ENCODE measurements at places on chromosomes 12 and 14. TPM values are rescaled to one million over a fixed set of nuclear protein-coding genes. Genes with fewer than 3 reads are reported as not detected.

Gene KRT71
- total RNA-seq, result not detected

Gene HVCN1
- total RNA-seq, result not detected

Gene SPX
- total RNA-seq, result 203 TPM

Gene FAM90A1
- not detected for total RNA-seq

Gene CMA1
- not detected for total RNA-seq

Gene ACRBP
- total RNA-seq, result 0.30 TPM

Gene OR6C6
- total RNA-seq, result not detected

Gene OASL
- 0.47 TPM for total RNA-seq

Gene AKAP6
- 2.3 TPM for total RNA-seq

Gene RASAL1
- total RNA-seq, result not detected

- no peaks in the 10 kb centered on the region for H3K27me3 ChIP-seq
- DNase-seq, result peak; percentile 55
- peaks cover 6% of the 10 kb centered on the region for H3K36me3 ChIP-seq
- H3K4me3 ChIP-seq, result no peak overlapping the region
Measured at GRCh38 chr14:23539248-23540140, 12.1 kb downstream of the ZFHX2 start.

- DNase-seq, result peak; percentile 79
- peaks cover 11% of the 10 kb centered on the region for H3K4me1 ChIP-seq
- H3K27me3 ChIP-seq, result peaks cover 11% of the 10 kb centered on the region
Measured at GRCh38 chr12:6069437-6070093, 54.9 kb downstream of the VWF start.

DNA sequence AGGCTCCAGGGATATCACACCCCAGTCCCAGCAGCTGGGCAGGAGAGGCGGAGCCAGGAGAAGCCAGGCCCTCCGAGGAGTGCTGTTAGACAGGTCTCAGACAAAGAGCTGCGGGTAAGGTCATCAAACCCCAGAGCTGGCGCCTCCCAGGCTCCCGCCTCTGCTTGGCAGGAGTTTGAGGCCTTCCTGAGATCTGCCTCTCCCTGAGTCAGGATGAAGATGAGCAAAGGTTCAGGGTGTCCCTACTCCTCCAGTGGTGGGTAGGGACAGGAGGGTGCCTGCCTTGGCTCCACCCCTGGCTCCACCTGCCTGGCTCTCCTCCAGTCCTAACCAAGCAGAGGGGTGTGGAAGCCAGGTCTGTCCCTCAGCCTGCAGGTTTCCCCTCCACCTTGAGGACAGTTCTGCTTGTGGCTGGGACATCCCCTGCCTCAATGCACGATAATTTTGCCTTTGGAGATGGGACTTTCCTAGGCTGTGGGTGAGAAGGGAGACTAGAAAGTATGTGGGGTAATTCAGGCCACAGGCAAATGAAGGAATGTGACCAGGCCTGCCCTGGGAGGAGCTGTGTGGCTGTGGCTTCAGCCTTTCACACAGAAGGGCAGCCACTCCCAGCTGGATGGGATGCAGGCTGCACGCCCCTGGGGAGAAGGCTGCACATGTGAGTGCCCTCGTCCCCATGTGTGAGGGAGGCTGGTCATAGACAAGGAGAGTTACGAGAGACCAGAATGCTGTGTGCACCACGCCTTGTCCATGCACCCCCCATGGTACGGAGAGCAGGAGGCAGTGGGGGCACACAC lies 2.2 kb downstream of the PLEKHG6 start:
- no peaks in the 10 kb centered on the region for H3K27me3 ChIP-seq
- DNase-seq, result peak; percentile 84
- H3K36me3 ChIP-seq, result no peaks in the 10 kb centered on the region
- peak overlapping the region; percentile 24 for H3K4me3 ChIP-seq
- H3K27ac ChIP-seq, result peak overlapping the region; percentile 54

DNA sequence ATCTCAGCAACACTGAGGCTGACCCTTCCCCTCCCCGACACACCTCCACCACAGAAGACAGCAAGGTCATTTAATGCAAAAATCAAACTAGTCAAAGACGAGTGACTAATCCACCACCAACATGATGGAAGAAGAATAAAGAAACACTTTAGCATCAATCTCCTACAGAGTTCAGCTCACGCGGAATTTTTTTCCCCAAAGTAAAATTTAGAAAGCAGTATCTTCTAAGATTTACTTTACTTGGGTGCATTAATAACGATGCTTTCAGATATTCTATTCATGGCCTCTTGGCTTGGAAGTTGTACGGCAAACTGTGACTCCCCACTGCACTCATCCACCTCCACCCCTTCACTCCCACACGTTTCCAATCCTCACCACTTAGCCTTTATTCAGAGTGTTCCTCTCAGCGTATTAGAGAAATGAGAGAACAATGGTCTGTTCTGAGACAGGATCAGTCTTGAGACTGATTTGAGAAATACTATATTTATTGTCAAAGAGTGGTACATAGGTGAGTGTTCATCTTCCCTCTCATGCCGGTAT lies 1.9 kb downstream of the EGLN3 start:
- H3K4me3 ChIP-seq, result no peak overlapping the region
- no peaks in the 10 kb centered on the region for H3K36me3 ChIP-seq
- no peak overlapping the region for H3K27ac ChIP-seq
- H3K27me3 ChIP-seq, result peaks cover 18% of the 10 kb centered on the region
- H3K4me1 ChIP-seq, result no peaks in the 10 kb centered on the region
- DNase-seq, result no peak

DNA sequence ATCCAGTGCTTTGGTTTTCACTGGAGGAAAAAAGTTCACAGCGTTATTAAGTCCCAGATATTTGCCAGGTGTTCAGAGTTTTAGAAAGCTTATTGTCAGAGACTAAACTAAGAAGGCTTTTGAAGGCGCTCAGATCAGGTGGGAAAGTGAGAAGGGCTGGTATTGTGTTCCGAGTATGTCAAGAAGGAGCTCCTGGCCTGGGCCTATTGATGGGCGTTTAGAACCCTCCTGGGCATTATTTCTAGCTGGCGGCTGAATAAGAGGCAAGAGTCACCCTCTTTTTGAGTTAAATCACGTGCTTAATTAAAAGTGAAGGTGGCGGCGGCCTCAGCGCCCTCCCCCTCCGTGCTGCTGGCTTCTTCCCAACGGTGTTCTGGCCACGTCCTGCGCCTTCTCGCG lies 20.9 kb upstream of the GNS start:
- DNase-seq, result no peak
- no peaks in the 10 kb centered on the region for H3K36me3 ChIP-seq
- peaks cover 7% of the 10 kb centered on the region for H3K4me1 ChIP-seq
- H3K4me3 ChIP-seq, result peak overlapping the region; percentile 80

GRCh38 chr14:24935796-24936195 lies 114.2 kb downstream of the STXBP6 start:
- no peaks in the 10 kb centered on the region for H3K36me3 ChIP-seq
- H3K27me3 ChIP-seq, result no peaks in the 10 kb centered on the region
- DNase-seq, result no peak
- no peak overlapping the region for H3K27ac ChIP-seq
- no peak overlapping the region for H3K4me3 ChIP-seq

- DNase-seq, result no peak
- no peak overlapping the region for H3K4me3 ChIP-seq
- no peaks in the 10 kb centered on the region for H3K27me3 ChIP-seq
- no peaks in the 10 kb centered on the region for H3K4me1 ChIP-seq
- peak overlapping the region; percentile 31 for H3K27ac ChIP-seq
- H3K36me3 ChIP-seq, result peaks cover 4% of the 10 kb centered on the region
Measured at GRCh38 chr14:99252940-99253868, 18.8 kb downstream of the BCL11B start.

DNA sequence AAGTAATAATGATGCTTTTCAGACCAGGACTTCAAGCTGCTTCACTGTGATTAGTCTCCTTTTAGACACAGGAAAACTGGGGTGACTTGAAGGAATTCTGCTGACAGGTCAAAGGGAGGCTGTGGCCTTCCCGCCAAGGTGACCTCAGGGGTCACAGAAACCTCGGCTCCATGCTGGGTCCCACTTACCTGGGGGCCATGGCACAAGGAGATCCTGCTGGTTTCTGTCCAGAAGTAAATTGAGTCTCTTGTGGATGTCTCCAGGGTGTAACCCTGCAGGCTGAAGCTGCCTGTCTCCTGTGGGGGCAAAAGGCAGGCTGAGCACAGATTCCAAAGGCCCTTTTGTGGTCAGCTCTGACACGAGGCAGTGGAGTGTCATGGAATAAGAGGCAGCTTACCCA lies 138.7 kb upstream of the MED13L start:
- H3K4me3 ChIP-seq, result no peak overlapping the region
- no peaks in the 10 kb centered on the region for H3K4me1 ChIP-seq
- H3K27me3 ChIP-seq, result no peaks in the 10 kb centered on the region
- H3K27ac ChIP-seq, result no peak overlapping the region
- no peak for DNase-seq
- no peaks in the 10 kb centered on the region for H3K36me3 ChIP-seq

- H3K27ac ChIP-seq, result peak overlapping the region; percentile 98
- no peaks in the 10 kb centered on the region for H3K4me1 ChIP-seq
- DNase-seq, result peak; percentile 86
- H3K4me3 ChIP-seq, result peak overlapping the region; percentile 87
- H3K27me3 ChIP-seq, result no peaks in the 10 kb centered on the region
- peaks cover 24% of the 10 kb centered on the region for H3K36me3 ChIP-seq
Measured at GRCh38 chr14:21476523-21476924, 235 bp downstream of the RAB2B start.

GRCh38 chr14:96100161-96101064 lies 61.3 kb downstream of the C14orf132 start:
- H3K4me1 ChIP-seq, result peaks cover 16% of the 10 kb centered on the region
- H3K4me3 ChIP-seq, result no peak overlapping the region
- H3K27ac ChIP-seq, result no peak overlapping the region
- no peaks in the 10 kb centered on the region for H3K36me3 ChIP-seq
- no peaks in the 10 kb centered on the region for H3K27me3 ChIP-seq
- DNase-seq, result peak; percentile 80

DNA sequence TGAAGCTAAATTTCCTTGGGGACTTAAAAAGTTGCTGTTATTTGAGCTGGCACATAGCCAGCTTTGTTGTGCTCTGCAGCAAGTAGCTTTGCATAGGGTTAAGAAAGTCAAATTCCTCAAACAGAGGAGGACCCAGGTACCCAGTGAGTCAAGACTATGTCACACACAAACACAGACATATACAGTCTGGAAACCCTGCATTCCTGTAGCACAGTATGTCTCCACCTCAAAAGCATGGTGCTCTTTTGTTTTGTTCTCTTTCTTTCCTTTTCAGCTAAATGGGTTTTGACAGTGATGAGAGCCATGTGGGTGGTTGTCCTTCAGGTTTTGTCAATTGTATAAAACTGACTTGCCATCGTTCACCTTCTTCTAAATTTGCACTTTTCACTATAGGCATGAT lies 179.6 kb upstream of the DIO2 start:
- H3K27me3 ChIP-seq, result no peaks in the 10 kb centered on the region
- peak overlapping the region; percentile 91 for H3K27ac ChIP-seq
- DNase-seq, result peak; percentile 44
- no peak overlapping the region for H3K4me3 ChIP-seq
- H3K36me3 ChIP-seq, result no peaks in the 10 kb centered on the region

DNA sequence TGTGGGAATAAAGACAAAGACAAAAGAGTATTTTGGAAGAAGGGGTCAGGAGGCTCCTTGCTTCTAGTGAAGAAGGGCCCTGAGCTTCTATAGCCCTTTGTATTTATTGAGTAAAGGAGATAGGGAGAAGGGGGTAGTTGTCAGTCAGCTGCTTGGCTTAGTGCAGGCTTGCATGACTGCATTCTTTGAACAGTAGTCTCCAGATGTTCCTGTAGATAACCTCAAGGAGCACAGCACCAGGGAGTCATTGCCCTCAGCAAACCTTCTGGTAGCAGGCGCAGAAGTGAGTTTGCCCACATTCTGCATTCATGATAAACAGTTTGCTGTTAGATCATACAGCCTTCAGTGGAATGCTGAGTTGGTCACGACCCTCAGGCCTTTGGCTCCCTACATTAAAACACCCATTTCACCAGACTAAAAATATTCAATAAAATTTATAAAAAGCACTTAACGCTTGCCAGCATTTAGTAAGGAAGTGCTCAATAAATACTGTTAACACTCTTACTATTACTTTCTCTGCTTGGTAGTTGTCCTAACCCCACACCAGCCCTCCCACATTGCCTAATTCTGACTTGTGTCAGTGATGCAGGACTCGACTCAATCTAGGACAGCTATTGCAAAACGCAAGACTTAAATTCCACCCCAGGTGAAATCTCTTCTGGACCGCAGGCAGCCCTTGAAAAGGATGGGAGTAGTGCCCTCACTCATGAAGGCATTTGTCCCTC lies 3.0 kb upstream of the DHRS4 start:
- no peak overlapping the region for H3K27ac ChIP-seq
- no peaks in the 10 kb centered on the region for H3K27me3 ChIP-seq
- H3K4me1 ChIP-seq, result peaks cover 25% of the 10 kb centered on the region
- no peak for DNase-seq

- no peaks in the 10 kb centered on the region for H3K4me1 ChIP-seq
- no peak for DNase-seq
- H3K36me3 ChIP-seq, result peaks cover 98% of the 10 kb centered on the region
- no peak overlapping the region for H3K4me3 ChIP-seq
Measured at GRCh38 chr14:64220056-64220455, 74.1 kb downstream of the ESR2 start.

DNA sequence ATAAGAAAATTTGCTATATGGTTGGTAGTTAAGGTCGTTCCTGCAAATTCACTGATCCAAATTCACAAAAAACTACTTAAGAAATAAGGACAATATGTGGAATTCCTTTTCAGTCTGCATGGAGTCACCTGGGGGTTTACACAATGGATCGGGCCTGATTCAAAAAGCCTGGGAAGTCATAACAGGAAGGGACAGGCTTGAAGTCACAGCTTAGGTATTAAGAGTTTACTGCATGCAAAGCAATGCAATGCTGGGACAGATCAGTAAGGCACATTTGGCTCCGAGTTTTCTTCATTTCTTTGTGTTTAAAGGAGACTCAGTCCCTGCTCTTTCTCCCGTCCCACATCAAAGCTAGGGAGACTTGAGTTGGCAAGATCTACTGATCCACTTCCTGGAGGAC lies 153.3 kb downstream of the NTF3 start:
- H3K27ac ChIP-seq, result no peak overlapping the region
- no peaks in the 10 kb centered on the region for H3K36me3 ChIP-seq
- H3K4me1 ChIP-seq, result no peaks in the 10 kb centered on the region
- no peak for DNase-seq

DNA sequence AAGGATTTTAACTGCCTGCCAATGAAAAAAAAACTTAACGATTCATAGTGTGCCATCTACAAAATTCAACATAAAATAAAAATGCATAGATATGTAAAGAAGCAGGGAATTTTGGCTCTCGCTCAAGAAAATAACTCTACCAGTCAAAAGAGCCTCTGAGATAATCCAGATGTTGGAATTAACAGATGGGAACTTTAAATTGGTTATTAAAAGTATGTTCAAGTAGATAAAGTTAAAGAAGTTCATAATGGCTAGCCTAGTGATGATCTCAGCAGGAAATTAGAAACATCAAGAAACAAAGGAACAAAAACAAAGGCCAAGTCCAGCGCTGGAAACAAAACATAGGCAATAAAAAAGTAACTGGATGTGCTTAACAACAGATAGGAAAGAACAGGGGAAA lies 23.1 kb downstream of the PIK3C2G start:
- no peak overlapping the region for H3K4me3 ChIP-seq
- peak overlapping the region; percentile 13 for H3K27ac ChIP-seq
- peaks cover 11% of the 10 kb centered on the region for H3K4me1 ChIP-seq
- no peaks in the 10 kb centered on the region for H3K27me3 ChIP-seq
- peaks cover 30% of the 10 kb centered on the region for H3K36me3 ChIP-seq

DNA sequence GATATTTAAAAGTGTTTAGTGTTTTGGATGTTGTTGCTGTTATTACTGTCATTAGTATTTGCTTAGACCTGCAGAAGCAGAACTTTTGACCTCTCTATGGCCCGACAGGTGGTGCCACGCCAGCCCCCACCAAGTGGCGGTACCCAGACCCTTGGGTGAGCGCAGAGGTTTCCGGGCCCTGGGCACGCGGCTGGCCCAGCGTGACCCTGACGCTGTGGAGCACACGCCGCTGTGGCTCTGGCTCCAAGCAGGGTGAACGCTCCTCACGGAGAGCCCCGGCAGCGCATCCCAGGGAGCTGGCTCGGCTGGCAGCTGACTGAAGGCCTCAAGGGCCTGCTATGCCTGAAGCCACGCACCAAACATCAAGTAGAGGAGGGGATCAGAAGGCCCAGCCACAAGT lies 22.6 kb downstream of the SLC25A47 start:
- no peak for DNase-seq
- no peak overlapping the region for H3K27ac ChIP-seq
- no peaks in the 10 kb centered on the region for H3K27me3 ChIP-seq
